GM04503 (cell line): ENCODE measurements at places on chromosomes 2 and 18.

GRCh38 chr2:199810422-199811171 lies 40.4 kb downstream of the FTCDNL1 start:
- no peak for DNase-seq

DNA sequence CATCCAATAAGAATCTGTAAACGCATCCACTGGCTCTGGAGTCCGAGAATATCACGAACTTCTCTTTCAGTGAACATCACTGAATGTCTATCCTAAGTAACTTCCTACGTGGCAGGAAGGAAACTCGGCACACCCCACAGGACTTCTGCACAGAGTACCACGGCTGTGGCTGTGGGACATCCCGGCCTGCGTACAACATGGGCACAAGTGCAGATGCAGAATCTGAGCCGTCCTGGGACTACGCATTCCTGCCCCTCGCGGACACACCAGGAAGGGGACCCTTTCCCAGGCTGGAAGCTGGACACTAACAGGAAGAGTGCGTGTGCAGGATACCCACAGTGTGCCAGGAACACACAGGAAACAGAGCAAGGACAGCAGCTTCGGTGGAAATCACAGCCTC lies 60.6 kb downstream of the ZNF516 start:
- DNase-seq, result no peak

- DNase-seq, result no peak
These were observed 249.7 kb downstream of the TPGS2 start for GRCh38 chr18:36578871-36579710.

- no peak for DNase-seq
These were observed 74.2 kb downstream of the HS1BP3 start for GRCh38 chr2:20576598-20577115.

DNA sequence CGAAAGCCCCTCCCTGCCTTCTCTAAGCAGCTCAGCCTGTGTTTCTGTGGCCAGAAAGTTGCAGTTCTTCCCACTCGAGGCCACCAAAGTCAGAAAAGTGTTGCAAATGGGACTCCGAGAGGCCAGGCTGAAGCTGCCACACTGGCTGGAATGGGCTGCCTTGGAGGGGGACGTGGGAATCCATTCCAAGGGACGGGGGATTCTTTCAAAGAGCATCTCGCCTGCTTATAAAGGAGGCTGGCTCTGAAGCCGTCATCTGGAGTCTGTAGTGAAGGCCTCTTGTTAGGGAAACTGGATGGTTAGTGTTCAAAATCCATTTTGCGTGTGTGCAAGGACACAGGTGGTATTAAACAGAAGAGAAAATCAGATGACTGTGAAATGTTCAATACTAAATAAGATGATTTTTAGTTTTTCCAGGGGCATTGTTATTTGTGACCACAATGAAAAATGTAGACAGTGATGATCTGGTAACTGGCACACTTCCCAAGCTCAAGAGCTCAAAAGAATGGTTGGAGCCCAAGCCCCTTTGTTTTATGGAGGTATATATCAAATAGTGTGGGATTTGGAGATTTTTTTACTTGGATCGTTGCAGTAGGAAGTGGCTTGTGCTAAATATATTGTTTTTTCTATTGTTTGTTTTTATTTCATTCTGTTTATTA lies 782 bp downstream of the FAM228B start:
- peak; percentile 23 for DNase-seq

DNA sequence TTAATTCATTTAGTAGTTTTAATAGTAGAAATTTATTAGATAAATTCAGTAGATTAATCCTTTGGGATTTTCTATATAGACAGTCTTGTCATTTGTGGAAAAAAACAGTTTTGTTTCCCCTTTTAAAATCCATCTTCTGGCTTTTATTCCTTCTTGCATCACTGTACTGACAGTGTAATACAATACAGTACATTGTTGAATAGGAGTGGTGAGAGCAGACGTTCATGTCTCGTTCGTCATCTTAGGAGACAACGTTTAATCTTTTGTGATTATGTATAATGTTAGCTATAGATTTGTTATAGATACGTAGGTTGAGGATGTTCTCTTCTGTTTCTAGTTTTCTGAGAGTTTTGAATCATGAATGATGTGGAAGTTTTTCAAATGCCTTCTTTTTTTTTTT lies 61.8 kb downstream of the NCOA1 start:
- DNase-seq, result no peak

GRCh38 chr2:165795011-165795410 lies 964 bp upstream of the GALNT3 start:
- DNase-seq, result no peak

GRCh38 chr2:24494410-24494809 lies 3.4 kb downstream of the NCOA1 start:
- DNase-seq, result no peak

- no peak for DNase-seq
These were observed 161.5 kb upstream of the KCNJ3 start for GRCh38 chr2:154537024-154537423.

GRCh38 chr2:81650048-81650971 lies 1345.8 kb upstream of the LRRTM1 start:
- no peak for DNase-seq

- no peak for DNase-seq
These were observed 225.9 kb downstream of the C1D start for GRCh38 chr2:67836866-67837265.

- no peak for DNase-seq
These were observed 25.5 kb downstream of the LGALSL start for GRCh38 chr2:64479259-64480117.

GRCh38 chr18:76487782-76488181 lies 7.3 kb downstream of the ZNF516 start:
- DNase-seq, result no peak

GRCh38 chr2:23530206-23530908 lies 145.4 kb downstream of the KLHL29 start:
- no peak for DNase-seq

DNA sequence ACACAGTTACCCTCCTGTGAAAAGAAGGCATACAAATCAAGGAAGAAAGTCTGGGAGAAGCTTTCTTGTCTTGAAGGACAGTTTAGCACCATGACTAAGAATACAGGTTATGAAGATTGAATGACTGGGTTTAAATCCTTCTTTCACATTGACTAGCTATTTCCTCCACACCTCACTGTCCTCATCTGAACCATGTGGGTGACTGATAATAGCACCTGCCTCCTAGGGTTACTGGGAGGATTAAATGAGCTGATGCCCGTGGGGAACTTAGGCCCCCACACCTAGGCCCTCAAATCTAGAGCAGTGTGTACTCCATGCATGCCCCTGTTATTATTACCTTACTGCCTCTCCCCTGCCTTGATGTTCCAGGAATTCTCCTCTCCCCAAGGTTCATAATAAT lies 202.9 kb downstream of the FBXO15 start:
- no peak for DNase-seq

DNA sequence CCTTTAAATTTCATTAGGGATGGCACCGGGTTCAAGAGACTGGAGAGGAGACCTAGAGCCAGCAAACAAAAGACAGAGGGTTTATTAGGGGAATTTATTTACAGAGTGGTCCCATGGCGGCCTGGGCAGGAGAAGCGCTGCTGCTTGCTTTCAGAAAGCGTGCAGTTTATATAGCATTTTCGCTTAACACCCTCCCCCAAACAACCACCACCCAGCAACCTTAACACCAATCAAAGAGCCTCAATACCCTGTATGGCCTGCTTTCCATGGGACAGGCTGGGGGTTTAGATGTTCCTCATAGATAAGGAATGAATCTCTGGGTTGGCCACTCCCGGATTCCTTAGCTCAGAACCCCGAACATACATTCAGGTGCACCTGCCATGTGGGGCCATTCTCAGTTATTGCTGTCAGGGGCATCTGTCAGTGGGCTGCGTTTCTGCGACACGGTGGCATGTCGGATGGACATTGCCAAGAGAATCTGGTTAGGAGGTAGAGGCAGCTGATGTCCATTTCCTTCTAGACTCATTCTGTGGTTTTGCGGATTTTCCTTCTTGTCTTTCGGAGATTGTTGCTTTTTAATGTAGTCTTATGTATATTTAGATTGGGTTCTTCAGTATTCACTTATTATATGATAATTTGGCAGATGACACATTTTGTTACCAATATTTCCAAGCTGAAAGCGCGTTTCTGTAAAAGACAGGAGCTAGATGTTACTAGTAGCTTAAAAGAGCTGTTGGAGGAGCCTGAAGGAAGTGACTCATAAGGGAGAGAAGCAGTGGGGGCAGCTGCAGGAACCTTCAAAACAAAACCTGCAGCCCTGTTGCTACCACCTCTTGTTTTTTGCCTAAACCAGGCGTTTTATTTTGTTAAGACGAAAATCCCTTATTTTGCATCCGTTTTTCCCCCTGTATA lies 7.2 kb downstream of the AGAP1 start:
- DNase-seq, result no peak

DNA sequence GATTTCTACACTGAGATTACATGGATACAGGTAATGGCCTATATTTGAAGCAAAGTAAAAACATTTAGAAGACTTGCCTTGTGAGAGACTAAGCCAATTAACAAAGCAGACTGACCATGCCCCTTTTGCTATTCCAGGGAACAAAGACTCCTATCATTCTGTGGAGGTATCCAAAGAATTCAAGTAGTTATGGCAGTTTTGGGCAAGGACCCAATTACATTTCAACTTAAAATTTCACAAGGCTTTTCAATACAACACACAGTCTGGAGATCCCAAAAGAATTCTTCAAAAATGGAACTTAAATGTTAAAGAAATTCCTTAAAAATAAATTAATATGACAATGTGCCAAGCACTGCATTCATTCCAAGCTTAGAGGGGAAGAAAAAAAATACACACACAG lies 109.2 kb upstream of the CHRNA1 start:
- peak; percentile 44 for DNase-seq

DNA sequence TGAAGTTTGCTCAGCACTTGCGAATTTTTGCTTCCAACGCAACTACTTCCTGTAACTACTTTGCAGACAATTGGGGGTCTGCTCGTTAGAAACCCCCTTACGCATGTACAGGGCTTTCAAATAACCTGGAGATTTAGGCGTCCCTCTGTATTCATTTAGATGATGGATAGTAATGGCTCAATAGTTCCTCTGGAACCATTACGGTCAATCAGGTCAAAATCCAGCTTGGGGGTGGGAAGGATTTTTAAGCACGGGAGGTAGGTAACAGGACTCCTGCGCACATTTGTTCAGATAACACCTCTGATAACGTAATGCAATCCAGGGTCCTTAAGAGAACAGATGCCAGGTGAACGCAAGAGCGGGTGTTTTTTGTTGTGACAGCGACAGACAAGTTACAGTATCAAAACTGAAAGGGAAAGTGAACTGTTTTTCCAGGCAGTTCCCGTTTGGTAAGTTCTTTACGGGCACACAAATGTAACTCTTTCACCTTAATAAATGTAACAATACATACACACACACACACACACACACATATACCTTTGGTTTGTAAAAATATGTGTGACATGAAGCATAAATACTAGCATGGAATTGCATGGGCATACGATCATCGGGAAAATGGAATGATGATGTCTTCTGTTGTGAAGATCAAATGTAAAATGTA lies 3.8 kb upstream of the OSR1 start:
- DNase-seq, result no peak

DNA sequence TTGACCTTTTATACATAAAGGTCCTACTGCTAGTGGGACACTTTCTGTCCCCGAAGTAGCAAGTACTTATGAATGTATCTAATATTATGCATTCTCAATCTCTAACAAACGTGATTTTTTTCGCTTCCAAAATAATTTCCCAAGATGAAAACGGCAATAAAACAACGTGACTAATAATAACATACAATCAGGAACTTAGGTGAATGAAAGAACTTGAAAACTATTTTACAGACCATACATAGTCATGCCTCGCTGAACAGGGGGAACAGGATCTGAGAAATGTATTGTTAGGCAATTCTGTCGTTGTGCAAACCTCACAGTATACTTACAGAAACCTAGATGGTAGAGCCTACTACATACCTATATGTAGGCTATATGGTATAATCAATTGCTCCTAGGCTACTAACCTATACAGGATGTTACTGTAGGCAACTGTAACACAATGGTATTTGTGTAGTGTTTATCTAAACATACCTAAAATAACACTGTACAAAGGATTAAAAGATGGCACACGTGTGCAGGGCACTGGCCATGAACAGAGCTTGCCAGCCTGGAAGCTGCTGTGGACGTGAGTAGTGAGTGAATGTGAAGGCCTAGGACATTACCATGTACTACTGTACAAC lies 2.5 kb downstream of the RTN4 start:
- no peak for DNase-seq

DNA sequence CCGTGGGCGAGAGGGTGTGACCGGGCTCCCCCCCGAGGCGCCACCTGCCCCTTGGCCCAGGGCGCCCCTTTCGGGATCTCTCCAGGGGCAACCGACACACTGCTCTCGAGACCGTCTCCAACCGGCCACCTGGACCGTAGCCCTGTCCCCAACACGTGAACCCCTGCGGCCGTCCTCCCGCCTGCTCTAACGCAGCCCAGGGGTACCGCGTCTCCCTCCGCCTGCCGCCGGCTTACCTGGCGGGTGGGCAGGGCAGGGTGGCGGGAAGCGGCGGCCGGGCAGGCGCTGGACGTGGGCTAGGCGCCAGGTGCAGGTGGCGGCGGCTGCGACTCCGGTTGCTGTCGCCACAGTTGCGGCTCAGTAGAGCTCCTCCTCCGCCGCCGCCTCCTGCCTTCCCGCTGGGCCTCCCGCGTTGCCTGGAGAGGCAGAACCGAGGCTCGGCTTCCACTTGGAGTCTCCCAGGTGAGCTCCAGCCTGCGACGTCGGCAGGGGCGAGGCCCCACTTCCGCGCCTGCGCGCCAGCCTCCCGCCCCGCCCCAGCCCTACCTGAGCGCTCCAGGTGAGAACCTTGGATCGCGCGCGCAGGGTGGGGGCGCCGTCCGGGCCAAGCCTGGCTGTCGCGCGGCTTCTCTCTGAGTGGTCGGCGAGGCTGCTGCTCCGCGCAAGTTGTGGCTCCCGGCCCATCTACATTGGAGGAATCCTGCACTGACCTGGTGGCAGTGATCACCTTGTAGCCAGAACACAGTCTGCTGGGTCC lies at the start of gene GALNT3:
GALNT3 (minus strand) TSS at position 469 of the 757 bp plus-strand sequence. CDS start 23,547 bp downstream, outside the sequence.
- no peak for DNase-seq

DNA sequence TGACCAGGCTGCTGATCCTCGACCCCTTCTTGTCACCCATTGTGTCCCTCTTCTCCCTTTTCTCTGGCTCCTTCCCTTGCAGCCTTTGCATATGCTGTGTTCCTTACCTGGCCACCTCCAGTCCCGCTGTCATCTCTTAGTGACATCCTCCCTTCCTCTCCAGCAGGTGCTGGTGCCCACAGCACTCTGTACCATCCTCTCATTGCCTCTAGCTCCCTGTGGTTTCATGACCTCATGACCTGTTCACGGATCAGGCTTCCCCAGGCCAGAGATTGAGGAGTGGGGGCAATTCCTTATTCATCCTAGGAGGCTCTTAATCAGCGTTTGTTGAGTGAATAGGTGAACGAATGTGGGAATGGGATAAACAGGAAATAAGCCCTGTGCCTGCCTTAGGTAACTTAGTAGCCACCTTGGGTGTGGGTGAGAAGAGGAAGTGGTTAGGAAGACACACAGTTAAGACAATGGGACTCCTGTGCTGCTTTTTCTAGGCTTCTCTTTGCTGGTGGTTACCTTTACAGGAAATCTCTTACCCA lies 35.5 kb downstream of the ITGA6 start:
- no peak for DNase-seq
